ENCODE measurements at places on chromosomes 2 and 18.

- DNase-seq, result no peak
Observed at GRCh38 chr18:58276789-58277739, 233.0 kb downstream of the NEDD4L start.

GRCh38 chr2:100470898-100471514 is 724 bp downstream of the NMS start:
- DNase-seq, result no peak

DNA sequence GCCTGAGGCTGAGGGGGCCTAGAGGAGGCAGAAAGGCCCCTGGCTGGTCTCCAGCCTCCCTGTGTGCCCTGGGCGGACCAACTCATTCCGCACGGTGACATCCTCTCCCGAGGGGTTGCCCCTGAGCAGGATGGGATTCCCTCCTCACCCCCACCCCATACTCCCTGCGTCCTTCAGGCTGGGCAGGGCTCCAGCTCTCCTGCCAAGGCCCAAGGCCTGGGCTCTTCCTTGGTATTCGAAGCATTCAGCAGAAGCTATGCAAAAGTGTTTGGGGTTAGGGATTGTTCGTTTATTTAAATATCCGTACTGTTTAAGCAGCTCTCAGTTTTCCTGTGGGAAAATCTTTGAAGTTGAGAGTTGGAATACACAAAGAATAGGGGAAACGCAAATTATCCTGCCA is 113.1 kb upstream of the RAB12 start:
- no peak for DNase-seq

- DNase-seq, result no peak
Observed at GRCh38 chr2:18611184-18611583, 21.8 kb upstream of the NT5C1B start.

DNA sequence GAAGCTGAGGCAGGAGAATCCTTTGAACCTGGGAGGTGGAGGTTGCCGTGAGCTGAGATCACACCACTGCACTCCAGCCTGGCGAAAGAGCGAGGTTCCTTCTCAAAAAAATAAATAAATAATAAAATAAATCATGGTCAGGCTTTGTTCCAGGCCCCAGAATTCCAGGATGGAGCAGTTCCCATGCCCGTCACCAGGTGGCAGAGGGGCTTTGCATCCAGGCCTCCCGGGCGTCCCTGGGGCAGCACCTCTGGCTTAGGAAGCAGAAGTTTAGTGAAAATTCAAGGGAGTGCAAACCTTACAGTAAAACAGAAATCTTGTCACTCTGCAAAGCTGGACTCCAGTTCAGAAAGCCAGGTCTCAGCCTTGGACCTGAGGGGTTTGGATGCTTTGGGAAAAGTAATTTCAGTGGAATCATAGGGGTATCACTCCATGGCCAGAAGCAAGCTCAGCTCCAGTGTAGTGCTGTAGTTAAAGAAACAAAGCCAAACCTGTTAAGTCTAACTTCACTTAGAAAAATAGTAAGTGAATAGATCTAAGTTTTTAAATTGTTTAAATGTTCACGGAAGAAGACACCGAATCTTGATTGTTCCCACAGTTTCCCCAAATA is 512.7 kb downstream of the CMPK2 start:
- no peak for DNase-seq

- no peak for DNase-seq
Observed at GRCh38 chr18:79600596-79600995, 79.0 kb upstream of the CTDP1 start.

- DNase-seq, result no peak
Observed at GRCh38 chr18:46283895-46284295, 179.7 kb downstream of the HAUS1 start.

- DNase-seq, result no peak
Observed at GRCh38 chr18:49948975-49949374, 135.6 kb upstream of the ACAA2 start.

DNA sequence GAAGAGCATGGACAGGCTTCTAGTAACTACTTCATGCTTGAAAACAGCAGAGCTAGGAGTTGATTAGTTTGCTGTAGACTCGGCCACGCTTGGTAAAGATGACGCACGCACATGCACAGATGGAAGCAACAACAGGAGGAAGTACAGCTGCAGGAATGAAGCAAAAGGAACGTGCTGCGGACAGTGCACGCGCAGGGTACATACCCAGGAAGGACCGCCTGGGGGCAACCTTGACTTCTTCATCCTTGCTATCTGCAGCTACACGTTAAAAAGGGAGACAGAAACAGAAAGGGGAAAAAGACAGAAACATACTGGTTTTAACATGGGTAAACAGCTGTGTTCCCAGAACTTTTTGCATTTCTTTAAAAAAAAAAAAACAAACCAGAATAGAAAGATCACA is 17.7 kb downstream of the SLC66A2 start:
- no peak for DNase-seq

DNA sequence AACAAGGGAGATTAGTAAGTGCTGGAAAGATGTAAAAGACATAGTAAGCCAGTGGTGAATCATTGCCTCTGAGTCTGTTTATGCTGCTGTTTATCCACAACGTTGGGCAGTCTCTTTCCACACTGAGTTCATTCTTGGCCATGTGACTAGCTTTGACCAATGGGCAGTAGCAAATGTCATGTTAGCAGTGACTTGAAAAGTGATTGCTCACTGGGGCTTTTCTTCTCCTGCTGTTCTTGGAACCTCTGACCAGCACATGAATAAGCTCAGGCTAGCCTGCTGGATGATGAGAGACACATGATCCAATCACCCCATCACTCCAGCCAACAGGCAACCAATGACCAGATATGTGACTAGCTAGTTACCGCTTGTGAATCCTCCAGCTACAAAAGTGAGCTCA is 360.4 kb downstream of the SLC4A3 start:
- no peak for DNase-seq

DNA sequence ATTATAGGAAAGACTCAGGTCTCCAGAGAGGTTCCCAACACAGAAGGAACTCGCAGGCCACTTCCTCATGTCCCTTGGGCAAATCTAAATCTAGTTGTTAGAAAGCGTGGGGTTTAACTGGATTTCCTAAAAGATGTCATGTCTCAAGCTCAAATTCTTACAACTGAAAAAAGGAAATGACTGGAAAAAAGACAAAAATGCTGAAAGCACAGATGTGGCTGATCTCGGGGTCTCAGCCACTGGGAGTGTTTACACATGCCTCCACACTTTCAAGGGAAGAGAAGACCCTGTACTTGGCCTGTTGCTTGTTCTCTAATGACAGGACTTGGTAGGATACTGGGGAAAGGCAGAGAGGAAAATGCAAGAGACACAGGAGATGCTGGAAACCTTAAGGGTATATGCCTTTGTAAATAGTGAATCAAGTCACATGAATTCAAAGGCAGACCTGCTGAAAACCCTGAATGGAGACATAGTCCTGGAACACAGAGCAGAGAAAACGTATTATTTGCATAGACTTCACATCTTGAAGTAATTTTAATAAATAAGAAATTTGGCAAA is 160.9 kb upstream of the MEIS1 start:
- no peak for DNase-seq

GRCh38 chr18:48548011-48548771 is 9.4 kb downstream of the CTIF start:
- no peak for DNase-seq

GRCh38 chr18:36558234-36558633 is 260.7 kb downstream of the FHOD3 start:
- DNase-seq, result no peak

GRCh38 chr2:44367591-44367990 is 5.8 kb downstream of the CAMKMT start:
- no peak for DNase-seq

DNA sequence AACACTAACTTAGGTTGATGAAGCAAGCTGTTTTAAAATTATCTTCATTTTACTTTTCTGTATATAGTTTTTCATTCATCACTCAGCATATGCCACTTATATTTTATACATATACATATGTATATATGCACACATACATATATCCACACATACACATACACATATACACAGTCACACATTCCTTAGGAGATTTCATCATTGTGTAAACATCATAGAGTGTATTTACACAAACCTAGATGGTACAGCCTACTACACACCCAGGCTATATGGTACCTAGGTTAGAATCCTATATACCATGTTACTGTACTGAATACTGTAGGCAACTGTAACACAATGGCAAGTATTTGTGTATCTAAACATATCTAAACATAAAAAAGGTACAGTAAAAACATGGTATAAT is 295.5 kb upstream of the LYPD1 start:
- DNase-seq, result no peak

GRCh38 chr2:178473931-178474330 is 4.5 kb downstream of the FKBP7 start:
- no peak for DNase-seq

DNA sequence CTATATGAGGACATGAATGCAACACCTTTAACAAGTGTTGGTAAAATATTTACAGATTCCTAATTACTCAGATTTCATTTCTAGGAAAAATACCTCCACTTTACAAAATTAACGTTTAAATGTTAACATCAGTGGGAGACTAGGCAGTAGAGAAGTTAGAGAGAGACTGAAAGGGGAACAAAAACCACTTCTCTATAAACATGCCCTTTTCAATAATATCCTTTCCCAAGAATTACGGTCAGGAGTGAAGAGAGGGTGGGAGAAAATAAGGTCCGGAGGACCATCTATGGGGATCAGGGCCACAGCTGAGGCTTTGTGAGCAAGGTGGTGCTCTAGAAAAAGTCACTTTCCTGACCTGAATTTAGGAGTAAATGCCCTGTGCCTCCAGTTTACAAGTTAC is 65.3 kb upstream of the WIPF1 start:
- no peak for DNase-seq

GRCh38 chr18:35060122-35060815 is 19.1 kb downstream of the MAPRE2 start:
- DNase-seq, result no peak

- DNase-seq, result no peak
Observed at GRCh38 chr2:233386382-233387041, 32.2 kb downstream of the DGKD start.

DNA sequence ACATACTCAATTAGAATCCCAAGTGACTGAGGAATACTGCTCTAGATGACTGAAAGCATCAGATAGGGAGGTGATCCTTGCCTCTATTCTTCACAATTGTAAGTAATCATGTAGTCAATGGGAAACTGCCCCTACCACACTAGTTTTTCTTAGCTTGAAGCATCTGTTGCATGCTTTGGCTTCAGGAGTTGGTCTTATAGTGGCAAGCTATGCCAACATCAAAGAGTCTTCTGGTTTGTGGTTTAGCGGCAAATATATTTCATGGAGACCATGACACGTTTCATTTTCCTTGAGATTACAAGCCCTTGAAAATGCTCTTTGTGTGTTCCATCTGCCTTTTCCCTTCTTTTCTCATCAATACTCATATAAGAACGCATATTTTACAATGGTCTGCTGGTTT is 12.9 kb downstream of the DCC start:
- no peak for DNase-seq

DNA sequence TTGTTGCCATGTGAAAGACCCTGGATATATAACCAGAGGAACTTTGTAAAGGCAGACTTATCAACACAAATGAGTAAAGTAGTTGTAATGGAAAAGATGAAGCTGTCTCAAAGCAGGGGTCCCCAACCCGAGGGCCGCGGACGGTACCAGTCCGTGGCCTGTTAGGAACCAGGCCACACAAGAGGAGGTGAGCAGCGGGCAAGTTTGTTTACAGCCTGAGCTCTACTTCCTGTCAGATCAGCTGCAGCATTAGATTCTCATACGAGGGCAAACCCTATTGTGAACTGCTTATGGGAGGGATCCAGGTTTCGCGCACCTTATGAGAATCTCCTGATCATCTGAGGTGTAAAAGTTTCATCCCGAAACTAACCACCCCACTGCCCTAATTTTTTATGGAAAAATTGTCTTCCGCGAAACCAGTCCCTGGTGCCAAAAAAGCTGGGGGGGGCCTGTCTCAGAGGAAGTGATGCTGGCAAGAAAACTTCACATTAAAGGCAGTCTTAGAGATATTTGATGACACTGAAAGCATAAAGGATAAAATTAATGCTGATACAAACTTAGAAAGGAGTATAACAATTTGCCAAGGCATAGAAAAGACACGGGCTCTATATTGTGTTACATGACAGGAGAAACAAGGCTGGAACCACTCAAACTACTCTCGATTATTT is 57.5 kb upstream of the MSTN start:
- no peak for DNase-seq

DNA sequence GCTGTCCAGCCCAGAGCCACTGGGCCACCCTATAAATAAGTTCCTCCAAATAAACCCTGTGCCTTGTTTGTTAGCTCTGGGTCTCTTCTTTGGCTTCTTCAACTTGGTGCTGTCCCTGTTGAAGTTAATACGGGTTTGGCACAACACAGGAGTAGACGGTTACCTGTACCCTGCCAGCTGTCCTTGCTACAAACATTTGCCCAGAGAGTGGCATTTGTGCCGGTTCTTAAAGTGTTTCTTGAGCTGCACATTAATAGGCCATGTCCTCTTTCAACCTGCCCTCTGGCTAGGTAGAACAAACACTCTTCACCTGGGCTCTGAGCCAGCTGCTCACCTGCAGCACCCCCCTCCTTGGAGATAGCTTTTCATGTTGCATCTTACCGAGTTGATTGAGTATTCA is 139.2 kb downstream of the NEDD4L start:
- DNase-seq, result no peak

DNA sequence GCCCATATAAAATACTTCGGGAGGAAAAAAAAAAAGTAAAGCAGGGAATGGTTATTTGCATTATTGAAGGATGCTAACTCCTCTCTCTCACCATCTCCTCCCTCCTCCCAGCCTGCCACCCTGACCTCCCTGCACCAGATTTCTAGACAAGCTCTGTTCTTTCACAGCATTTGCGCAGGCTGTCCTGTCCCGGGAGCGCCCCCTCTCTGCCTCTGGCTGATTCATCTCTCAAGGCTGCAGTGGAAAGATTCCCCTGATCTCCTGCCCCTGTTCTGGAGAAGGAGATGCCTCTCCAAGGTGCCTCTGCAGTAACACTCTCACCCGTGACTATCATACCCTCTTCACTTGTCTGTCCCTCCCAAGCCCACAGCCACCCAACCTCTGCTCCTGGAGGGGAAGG is 38.5 kb downstream of the COL4A4 start:
- DNase-seq, result no peak

DNA sequence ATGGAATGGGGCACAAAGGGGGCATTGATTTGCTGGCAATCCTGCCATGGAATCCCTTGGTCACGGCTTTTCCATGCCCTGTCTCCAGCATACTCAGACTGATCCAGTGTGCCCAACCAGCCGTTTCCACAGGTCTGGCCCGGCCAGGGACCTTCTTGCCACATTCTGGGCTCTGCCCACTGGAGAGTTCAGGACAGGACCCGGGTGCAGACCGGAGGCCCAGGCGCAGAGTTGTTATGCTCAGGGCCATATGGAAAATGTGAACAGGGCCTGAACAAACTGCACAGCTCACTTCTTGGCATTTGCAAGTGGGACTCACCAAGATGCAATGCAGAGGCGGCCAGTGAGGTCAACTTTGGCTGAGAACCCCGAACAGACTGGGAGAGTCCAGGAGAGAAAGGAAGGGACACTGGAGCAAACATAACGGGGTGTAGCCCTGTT is 15.6 kb upstream of the ASAP2 start:
- no peak for DNase-seq

GRCh38 chr2:41170589-41170988 is 718.7 kb upstream of the SLC8A1 start:
- no peak for DNase-seq

Measured in esophagus squamous epithelium (tissue), 5 donors.